Left cardiac atrium (tissue), 4 donors: ENCODE measurements at places on chromosomes 2 and 18. TPM values are rescaled to one million over a fixed set of nuclear protein-coding genes. Genes with fewer than 3 reads are reported as not detected.

- no peak for DNase-seq
Measured at GRCh38 chr2:152564754-152565551, 152.3 kb downstream of the PRPF40A start.

DNA sequence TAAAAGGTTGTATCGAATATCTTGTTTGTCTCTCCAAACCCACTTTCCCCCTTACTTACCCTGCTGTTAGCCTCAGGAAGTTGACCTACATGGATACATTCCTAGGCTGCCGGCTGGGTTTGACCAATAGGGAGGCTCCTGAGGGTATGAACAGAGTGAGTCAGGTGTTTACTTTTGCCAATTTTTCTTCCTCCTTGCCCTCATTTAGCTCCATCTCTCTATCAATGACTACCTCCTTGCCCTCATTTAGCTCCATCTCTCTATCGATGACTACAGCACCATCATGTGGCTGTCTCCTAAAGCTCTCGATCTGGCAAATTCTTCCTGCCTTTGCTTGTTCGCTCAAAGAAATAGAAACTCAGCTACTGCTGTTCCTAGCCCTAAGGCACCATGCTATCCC lies 571.9 kb upstream of the CRIM1 start:
- DNase-seq, result no peak

DNA sequence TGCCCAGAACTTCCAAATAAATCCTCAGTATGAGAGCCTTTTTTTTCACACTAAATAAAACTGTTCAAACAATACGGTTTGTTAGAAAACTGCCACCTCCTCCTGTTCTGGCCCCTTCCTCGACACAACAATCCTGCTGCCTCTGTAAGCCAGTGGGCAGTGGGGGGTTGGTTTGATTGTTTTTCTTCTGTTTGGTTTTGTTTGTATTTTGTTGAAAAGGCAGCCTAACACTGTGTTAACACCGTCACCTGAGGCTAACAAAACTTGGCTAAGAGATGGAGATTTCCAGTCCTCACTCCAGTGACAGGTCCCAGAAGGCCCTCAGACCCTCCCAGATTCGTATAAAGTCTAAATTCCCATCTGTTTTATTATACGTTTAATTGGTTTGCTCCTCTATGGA lies 402.1 kb downstream of the ZNF521 start:
- DNase-seq, result no peak

DNA sequence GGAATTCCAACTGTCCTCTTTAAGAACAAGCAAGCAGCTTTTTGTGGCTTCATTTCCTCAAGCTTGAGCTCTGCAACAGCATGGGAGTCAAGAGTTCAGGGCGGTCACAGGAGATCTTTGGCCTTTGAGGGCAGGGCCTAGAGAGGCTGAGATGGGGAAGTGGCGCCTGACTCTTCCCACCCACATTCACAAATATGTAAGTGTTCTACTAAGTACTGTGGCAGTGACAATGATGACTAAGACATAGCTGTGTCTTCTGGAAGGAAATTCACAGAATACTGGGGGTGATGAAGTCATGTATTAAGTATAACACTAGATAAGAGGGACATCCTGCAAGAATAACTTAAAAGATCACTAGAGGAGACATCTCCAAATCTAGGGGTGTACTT lies 15.0 kb downstream of the RND3 start:
- peak; percentile 62 for DNase-seq

The RPRD1A gene
- 43.1 TPM for total RNA-seq

DNA sequence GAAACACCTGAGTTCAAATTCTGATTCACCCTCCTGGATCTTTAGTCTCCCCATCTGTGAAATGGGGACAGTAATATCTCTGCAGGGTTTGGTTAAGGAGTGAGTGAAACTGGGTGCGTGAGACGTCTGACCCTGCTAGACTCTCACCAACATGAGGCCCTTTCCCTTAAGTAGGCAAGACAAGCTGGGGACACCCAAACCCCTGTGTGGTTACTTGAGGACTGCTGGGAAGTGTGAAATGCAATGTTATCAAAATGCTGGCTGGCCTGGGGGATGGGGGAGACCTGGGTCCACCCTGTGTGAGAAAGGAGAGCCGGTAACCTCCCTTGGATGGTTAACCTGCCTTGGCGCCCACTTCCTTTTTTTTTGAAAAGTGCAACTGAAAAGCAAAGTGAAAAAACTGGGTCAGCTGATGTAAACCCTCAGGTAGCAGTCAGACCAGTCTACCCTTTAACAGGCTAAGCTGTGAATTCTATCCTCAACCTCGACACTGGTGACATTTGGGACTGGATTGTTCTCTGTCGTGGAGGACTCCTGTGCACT lies 82.3 kb downstream of the INPP5D start:
- no peak for DNase-seq

The UGT1A4 gene
- not detected for total RNA-seq

The SPP2 gene
- total RNA-seq, result not detected

The PLGLB2 gene
- total RNA-seq, result 1.3 TPM

- DNase-seq, result peak; percentile 79
Measured at GRCh38 chr2:68908392-68908970, 37.3 kb upstream of the BMP10 start.

The CCDC93 gene
- total RNA-seq, result 18.3 TPM

The REG1B gene
- not detected for total RNA-seq

DNA sequence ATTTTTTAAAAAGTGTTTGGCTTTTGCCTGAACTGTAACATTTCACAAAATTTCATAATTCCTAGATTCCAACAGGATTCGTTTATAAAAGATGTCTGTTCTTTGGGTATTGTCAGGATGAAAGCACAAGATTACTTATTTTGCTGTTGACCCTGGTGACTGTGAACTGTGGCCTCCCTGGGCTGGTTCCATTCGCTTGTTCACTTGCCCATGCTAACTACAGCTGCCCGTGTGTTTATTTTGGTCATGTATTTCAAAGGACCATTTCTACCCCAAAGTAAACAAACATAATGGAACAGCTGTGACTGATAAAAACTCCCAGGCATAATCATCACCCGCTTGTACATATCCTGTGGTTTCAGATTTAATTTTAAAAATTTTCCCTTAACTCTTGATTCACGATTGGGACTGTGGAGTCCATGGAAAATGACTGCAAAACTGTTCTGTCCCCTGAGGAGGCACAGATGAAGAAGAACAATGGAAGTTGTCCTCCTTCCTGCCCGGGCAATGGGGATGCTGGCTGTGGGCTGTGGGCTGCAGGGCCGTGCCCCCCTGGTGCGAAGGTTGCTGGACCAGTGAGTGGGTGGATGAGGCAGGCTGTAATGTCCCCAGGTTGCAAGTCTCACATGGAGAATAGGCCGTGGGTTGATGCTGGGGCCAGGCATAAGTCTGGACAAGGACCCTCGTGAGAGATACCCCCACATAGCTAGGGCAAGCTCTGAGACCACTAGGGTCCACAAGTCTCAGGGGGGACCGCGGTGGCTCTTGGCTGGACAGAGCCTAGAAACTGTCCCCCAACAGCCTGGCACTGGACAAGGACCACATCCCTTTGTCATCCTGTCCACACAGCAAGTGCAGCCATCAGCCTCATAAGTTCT lies 28.9 kb upstream of the HDAC4 start:
- DNase-seq, result no peak

DNA sequence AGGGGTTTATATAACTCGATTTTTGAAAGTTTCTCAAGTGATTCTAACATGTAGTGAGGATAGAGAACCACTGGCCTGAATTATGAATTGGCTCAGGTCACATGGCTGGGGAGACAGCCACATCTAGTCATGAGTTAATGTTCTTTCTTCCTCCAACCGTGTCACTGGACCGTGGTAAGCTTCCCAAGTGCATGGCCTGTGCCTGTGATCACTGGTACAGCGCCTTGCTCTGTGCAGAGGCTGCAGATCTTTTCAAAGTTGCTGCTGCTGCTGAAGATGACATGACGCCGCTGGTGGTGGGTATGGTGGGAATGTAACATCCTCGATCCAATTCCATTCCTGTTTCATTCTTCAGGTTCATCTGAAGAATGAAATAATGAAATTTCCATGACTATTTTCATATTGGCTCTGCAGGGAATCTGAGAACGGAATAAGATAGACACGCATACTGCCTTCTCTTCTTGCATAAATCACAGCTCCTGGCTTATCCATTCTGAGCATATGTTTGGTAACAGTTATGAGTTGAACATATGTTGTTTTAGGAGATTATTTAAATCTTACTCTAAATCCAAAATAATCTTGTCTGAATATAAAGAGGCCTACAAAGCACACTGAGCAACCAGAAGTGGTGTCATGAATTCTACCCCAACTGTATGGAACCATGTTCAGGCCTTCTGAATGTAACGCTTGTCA lies 100.5 kb upstream of the THSD7B start:
- DNase-seq, result no peak

- peak; percentile 71 for DNase-seq
Measured at GRCh38 chr2:68837164-68837860, 33.9 kb downstream of the BMP10 start.

GRCh38 chr2:74856004-74856578 lies 22.2 kb downstream of the HK2 start:
- DNase-seq, result no peak

DNA sequence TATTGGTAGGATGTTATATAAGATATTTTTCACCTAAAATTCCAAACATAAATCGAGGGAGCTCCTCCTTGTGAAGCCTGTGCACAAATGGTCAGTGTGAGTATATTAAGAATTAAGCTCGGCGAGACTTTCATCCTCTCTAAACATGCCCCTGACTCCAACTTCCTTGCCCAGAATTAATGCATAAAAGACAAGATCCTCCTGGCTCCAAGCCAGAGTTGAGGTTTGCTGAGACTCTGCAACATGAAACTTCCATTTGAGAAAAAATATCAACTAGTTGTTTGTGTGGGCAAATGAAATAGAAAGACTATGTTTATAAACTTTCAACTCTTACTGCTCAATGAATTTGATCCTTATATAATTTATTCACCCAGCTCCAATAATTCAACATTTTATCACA lies 68.1 kb downstream of the CCDC178 start:
- DNase-seq, result no peak

The G6PC2 gene
- not detected for total RNA-seq

GRCh38 chr2:236121546-236121945 lies 46.6 kb downstream of the GBX2 start:
- no peak for DNase-seq

- no peak for DNase-seq
Measured at GRCh38 chr2:39158351-39158750, 37.5 kb upstream of the SOS1 start.

The SERPINB11 gene
- not detected for total RNA-seq

DNA sequence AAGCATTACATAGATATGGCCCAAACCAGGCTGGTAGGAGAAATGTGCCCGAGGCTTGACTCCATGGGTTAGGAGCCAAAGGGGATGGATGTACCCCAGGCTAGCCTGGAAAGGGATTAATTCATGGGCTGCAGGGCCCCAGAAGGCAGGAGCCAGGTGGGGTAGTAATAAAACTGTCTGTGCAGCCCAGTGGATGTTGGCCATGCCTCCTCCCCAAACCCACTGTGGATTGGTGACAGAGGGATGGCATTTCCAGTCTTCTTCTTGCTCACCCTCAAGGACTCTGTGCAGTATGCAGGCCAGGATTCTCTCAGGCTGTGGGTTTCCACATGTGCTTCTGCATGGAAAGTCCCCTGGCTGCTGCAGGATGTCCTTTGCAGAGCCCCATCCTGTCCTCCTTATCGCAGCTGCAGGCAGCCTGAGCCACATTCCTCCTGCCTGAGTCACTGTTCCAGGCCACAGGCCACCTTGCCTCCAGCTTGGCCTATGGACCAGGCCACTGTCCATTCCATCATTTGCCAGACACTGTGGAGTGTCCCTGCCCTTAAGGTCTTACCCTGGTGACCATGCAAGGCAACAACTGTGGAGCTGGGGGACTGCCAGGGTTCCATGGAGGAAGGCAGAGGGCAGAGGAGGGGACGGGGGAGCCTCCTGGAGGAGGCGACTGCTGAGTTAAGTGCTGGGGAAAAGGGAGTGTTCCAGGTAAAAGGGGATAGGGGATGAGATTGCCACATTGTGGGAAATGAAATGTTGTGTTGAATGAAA lies 38.9 kb downstream of the INO80C start:
- peak; percentile 74 for DNase-seq

GRCh38 chr18:39946623-39947061 lies 2008.4 kb upstream of the PIK3C3 start:
- DNase-seq, result peak; percentile 24

DNA sequence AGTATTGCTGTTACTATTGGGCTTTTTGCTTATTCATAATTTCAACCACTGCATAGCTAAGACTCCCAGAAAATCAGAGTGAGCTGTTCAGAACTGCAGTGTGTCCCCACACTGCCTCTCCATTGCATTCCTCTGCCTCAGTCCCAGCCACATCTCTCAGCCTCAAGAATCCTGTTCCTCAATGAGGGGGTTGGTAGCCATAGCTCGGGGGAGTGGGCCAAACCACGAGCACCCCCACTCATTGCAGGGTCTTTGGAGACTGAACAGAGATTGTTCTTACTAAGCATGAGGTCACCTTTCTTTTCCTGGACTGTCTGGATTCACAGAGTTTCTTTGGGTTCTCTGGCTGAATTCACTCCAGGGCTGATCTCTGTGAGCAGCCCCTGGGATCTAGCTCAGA lies 161.1 kb downstream of the GFPT1 start:
- DNase-seq, result no peak

DNA sequence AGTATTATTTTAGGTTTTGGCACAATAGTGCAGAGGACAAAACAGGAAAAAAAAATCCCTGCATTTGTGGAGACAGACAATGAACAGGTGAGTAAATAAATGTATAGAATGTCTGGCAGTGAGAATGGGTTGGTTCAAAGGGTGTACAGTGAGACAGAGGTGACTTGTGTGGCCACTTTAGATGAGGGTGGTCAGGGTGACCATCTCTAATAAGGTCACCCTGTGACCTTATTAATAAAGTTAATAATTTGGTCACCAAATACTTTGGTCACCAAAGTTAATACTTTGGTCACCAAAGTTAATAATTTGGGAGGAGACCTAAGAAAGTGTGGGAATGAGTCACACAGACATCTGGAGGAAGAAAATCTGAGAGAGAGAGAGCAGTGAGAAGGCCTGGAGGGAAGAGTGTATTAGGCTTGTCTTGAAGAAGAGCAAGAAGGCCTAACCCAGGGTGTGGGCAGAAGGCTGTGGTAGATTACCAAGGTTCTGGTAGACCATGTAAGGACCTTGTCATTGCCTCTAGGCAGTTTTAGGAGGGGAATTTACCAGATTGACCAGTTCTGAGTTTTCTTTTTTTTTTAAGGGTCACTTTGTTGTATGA lies 1368.4 kb upstream of the CELF4 start:
- DNase-seq, result no peak

DNA sequence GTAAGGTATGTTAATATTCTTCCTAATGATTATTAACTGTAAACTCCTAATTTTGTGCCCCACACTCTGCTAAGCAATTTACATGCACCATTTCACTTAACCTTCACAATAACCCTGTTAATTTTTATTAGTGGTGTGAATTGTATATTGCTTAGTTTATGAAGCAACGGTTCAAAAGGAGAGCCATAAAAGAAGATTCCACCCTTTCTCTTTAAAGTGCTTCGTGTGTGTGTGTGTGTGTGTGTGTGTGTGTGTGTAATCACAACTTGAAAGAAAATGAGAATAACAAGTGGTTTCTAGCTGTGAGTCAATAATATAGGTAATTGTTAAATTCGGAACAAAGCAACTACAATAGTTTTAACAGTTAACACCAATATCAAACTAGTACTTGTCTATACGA lies 60.6 kb downstream of the CCNT2 start:
- no peak for DNase-seq
